ENCODE measurements at places on chromosomes 3 and 15. TPM values are rescaled to one million over a fixed set of nuclear protein-coding genes. Genes with fewer than 3 reads are reported as not detected.

SLC7A14 gene
- total RNA-seq, result not detected

NMNAT3 gene
- total RNA-seq, result 9.5 TPM

BCL2A1 gene
- total RNA-seq, result 39.6 TPM

GOLGA6L9 gene
- total RNA-seq, result 5.1 TPM

TMCO5A gene
- total RNA-seq, result not detected

CAMP gene
- not detected for total RNA-seq

UQCRC1 gene
- 228 TPM for total RNA-seq

EPHB3 gene
- total RNA-seq, result 0.12 TPM

RTP4 gene
- 2.8 TPM for total RNA-seq

HYAL1 gene
- total RNA-seq, result not detected

GHSR gene
- not detected for total RNA-seq

TRAK1 gene
- 17.8 TPM for total RNA-seq

CCK gene
- total RNA-seq, result not detected

IGSF11 gene
- not detected for total RNA-seq

GOLGA8N gene
- 6.5 TPM for total RNA-seq

ACSBG1 gene
- total RNA-seq, result 0.32 TPM

KBTBD13 gene
- not detected for total RNA-seq

CDCP1 gene
- 1.2 TPM for total RNA-seq

CACNA2D2 gene
- total RNA-seq, result 5.4 TPM

CELSR3 gene
- 17.4 TPM for total RNA-seq

IL12A gene
- total RNA-seq, result not detected

CCRL2 gene
- total RNA-seq, result 2.5 TPM

RBP2 gene
- not detected for total RNA-seq

C3orf22 gene
- total RNA-seq, result not detected

FAM174B gene
- total RNA-seq, result 5.0 TPM

EFCC1 gene
- 0.26 TPM for total RNA-seq

SLC9C1 gene
- total RNA-seq, result not detected

ACTC1 gene
- total RNA-seq, result not detected

VPS33B gene
- total RNA-seq, result 24.4 TPM

KLHL6 gene
- total RNA-seq, result 88.8 TPM

MED12L gene
- 5.8 TPM for total RNA-seq

WDR49 gene
- 0.31 TPM for total RNA-seq

TM4SF18 gene
- total RNA-seq, result not detected

RTF1 gene
- 33.5 TPM for total RNA-seq

ARGFX gene
- total RNA-seq, result not detected

EEFSEC gene
- total RNA-seq, result 15.7 TPM

TMEM158 gene
- not detected for total RNA-seq

AP3S2 gene
- 40.2 TPM for total RNA-seq

LRRC31 gene
- not detected for total RNA-seq

FGF12 gene
- total RNA-seq, result not detected

HYKK gene
- total RNA-seq, result 2.9 TPM

SH3GL3 gene
- total RNA-seq, result 0.19 TPM

TMEM212 gene
- total RNA-seq, result not detected

ZBTB20 gene
- 19.8 TPM for total RNA-seq

ADAMTS17 gene
- total RNA-seq, result 2.4 TPM

MNS1 gene
- 0.19 TPM for total RNA-seq

TGM4 gene
- total RNA-seq, result not detected

CERS3 gene
- total RNA-seq, result 0.22 TPM

CHRNA5 gene
- 3.1 TPM for total RNA-seq

NSMCE3 gene
- 11.5 TPM for total RNA-seq

CTXND1 gene
- not detected for total RNA-seq

SAMD7 gene
- total RNA-seq, result not detected

PLSCR4 gene
- not detected for total RNA-seq

SUCNR1 gene
- 0.05 TPM for total RNA-seq

SCN5A gene
- total RNA-seq, result 0.05 TPM

PHC3 gene
- 71.1 TPM for total RNA-seq
